ENCODE measurements at places on chromosomes 12 and 14. TPM values are rescaled to one million over a fixed set of nuclear protein-coding genes. Genes with fewer than 3 reads are reported as not detected.

DNA sequence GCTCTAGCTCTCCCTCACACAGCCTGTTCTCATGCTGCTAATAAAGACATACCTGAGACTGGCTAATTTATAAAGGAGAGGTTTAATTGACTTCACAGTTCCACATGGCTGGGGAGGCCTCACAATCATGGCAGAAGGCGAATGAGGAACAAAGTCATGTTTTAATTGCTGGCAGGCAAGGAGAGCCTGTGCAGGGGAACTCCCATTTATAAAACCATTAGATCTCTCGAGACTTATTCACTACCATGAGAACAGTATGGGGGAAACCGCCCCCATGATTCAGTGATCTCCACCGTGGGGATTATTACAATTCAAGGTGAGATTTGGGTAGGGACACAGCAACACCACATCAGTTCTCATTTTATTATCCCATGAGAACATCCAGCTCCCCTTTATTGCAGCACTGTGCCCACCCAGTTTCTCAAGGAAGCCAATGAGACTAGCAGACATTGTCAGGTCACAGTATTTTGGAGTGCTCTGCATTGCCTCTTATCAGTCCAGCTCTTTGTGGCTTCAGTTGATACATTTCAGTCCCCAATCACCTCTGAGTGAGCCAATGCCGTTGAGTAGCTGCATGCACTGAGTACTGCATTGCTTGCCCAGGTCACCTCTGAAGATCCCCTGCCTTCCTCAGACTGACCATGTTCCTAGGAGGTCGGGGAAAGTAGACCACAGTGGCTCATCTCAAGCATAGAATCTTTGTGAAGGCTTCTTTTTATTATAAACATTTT, 131.2 kb downstream of the CRADD start:
- DNase-seq, result no peak
- H3K4me3 ChIP-seq, result no peak overlapping the region
- H3K27me3 ChIP-seq, result no peaks in the 10 kb centered on the region
- no peaks in the 10 kb centered on the region for H3K36me3 ChIP-seq

Gene KRT5
- 9,970 TPM for total RNA-seq

DNA sequence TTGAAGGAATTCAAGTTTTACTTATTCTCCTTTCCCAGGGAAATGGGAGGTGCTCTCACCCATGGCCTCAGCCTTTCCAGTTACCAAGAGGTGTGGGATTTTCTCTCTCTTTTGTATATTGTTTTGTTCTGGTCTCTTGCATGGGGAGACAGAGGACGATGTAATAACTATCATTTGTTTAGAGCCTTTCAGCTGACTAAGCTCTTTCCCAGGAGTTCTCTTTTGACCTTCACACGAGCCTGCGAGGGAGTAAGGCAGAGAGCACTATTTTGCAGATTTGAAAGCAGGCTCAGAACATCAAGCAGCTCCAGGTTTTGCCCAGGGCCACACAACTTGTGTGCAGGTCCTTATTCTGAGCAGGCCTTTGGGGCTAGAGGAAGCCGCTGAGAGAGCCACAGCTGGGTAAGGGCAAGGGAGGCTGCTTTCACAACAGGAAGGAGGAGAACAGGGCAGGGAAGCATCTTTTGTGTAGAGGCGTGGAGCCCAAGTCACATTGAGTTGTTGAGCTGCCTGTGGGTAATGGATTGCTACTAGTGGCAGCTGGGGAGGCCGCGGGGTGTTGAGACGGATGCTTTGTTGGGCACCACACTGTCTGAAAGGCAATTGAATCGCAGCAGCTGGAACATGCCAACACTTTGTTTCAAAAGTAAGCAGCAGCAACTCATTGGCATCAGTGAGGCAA, 116.2 kb downstream of the PRMT8 start:
- H3K27ac ChIP-seq, result no peak overlapping the region
- H3K27me3 ChIP-seq, result no peaks in the 10 kb centered on the region
- no peak for DNase-seq
- no peaks in the 10 kb centered on the region for H3K36me3 ChIP-seq
- peaks cover 8% of the 10 kb centered on the region for H3K4me1 ChIP-seq

Gene CCDC177
- total RNA-seq, result not detected

GRCh38 chr14:22630486-22630885, 13.7 kb downstream of the OR6J1 start:
- no peak overlapping the region for H3K4me3 ChIP-seq
- H3K36me3 ChIP-seq, result no peaks in the 10 kb centered on the region
- no peaks in the 10 kb centered on the region for H3K4me1 ChIP-seq
- no peak for DNase-seq

Gene NRIP2
- 1.6 TPM for total RNA-seq

DNA sequence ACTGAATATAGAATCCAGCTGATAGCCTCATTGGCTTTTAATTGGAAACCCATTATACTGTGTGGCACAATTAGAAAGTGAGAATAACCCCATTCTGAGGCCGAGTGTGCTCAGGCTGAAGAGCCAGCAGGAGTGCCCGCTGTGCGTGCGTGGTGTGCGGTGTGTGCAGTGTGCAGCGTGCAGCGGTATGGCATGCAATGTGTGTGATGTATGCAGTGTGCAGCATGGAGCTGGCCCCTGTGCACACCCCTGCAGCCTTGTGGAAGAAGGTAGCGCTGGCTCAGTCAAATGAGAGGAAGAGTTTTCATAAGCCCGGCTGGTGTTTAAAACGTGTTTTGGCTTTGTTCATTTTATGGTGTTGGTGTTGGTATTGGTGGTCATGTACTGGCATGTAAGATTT, 22.9 kb downstream of the CKB start:
- no peaks in the 10 kb centered on the region for H3K27me3 ChIP-seq
- H3K4me1 ChIP-seq, result peaks cover 23% of the 10 kb centered on the region

Gene AICDA
- total RNA-seq, result not detected

DNA sequence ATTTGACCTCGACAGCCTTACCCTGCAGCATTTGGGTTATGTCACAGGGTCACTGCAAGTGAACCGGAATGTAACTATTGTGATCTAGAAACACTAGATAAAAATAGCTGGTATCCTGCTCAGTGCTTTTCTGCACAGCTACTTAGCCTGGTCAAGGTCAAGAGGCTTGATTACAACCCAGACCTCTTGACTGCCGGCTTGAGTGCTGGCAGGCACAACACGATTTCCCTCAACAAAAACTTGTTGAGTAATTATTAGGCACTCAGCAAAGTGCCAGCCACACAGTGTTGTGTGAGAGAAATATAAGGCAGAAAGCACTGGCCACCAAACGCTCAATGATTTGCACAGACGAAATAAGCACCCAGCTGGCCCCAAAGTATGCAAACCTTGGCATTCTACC, 156.7 kb downstream of the NUAK1 start:
- H3K27ac ChIP-seq, result no peak overlapping the region
- H3K4me1 ChIP-seq, result no peaks in the 10 kb centered on the region
- H3K27me3 ChIP-seq, result no peaks in the 10 kb centered on the region
- no peaks in the 10 kb centered on the region for H3K36me3 ChIP-seq

GRCh38 chr12:50555471-50555885, 50.7 kb downstream of the DIP2B start:
- no peaks in the 10 kb centered on the region for H3K27me3 ChIP-seq
- no peak overlapping the region for H3K27ac ChIP-seq
- no peak overlapping the region for H3K4me3 ChIP-seq
- no peak for DNase-seq
- peaks cover 3% of the 10 kb centered on the region for H3K4me1 ChIP-seq
- no peaks in the 10 kb centered on the region for H3K36me3 ChIP-seq

DNA sequence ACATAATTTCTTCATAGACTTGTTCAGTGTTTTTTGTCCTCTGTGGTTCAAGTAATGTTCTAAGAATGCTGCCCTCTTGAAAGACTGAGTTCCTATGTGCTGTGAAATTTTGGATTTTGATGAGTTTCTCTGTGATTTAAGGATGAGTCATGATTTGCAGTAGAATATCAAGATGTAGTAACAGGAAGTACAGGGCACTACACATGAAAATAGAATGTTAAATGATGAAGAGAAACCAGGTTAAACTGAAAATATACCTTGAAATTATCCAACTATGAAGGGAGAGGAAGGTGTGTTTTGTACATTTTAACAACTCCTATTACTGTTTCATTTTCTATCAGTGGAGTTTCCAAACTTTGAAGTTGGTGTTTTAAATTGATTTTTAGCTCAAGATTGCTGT, 4.8 kb downstream of the ELK3 start:
- H3K36me3 ChIP-seq, result no peaks in the 10 kb centered on the region
- peak overlapping the region; percentile 91 for H3K27ac ChIP-seq
- H3K4me3 ChIP-seq, result no peak overlapping the region

Gene SPTB
- total RNA-seq, result 0.13 TPM

DNA sequence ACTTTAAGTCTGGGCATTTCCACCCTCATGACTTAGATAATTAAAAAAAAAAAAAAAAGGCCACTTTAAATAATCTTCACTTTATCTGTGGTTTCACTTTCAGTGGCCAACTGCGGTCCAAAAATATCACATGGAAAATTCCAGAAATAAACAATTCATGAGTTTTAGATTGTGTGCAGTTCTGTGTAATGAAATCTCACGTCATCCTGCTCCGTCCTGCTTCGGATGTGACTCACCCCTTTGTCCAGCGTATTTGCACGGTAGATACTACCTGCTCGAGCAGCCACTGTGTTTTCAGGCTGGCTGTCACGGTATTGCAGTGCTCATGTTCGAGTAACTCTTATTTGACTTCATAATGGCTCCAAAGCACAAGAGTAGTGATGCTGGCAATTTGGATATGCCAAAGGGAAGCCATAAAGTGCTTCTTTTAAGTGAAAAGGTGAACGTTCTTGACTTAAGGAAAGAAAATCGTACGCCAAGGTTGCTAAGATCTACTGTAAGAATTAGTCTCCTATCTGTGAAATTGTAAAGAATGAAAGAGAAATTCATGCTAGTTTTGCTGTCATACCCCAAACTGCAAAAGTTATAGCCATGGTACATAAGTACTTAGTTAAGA, 2.4 kb downstream of the E2F7 start:
- no peaks in the 10 kb centered on the region for H3K27me3 ChIP-seq
- DNase-seq, result no peak
- peaks cover 8% of the 10 kb centered on the region for H3K4me1 ChIP-seq
- peak overlapping the region; percentile 9 for H3K4me3 ChIP-seq

GRCh38 chr14:35268946-35269345, 23.2 kb upstream of the PSMA6 start:
- H3K4me1 ChIP-seq, result no peaks in the 10 kb centered on the region
- no peak overlapping the region for H3K27ac ChIP-seq
- no peak overlapping the region for H3K4me3 ChIP-seq
- H3K36me3 ChIP-seq, result peaks cover 77% of the 10 kb centered on the region
- no peak for DNase-seq

- H3K36me3 ChIP-seq, result no peaks in the 10 kb centered on the region
- no peak overlapping the region for H3K4me3 ChIP-seq
- no peaks in the 10 kb centered on the region for H3K27me3 ChIP-seq
Observed at GRCh38 chr12:108853981-108854446, 3.4 kb downstream of the SSH1 start.

- no peaks in the 10 kb centered on the region for H3K4me1 ChIP-seq
- no peak overlapping the region for H3K27ac ChIP-seq
Observed at GRCh38 chr12:63069860-63070617, 81.0 kb downstream of the AVPR1A start.

DNA sequence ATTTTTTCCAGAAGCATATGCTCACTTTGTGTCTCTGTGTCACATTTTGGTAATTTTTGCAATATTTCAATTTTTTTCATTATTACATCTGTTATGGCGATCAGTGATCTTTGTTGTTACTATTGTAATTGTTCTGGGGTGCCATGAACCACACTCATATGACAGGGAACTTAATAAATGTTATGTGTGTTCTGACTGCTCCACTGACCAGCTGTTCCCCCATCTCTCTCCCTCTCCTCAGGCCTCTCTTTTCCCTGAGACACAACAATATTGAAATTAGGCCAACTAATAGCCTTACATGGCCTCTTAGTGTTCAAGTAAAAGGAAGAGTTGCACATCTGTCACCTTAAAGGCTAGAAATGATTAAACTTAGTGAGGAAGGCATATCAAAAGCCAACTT, 46.0 kb downstream of the SCN8A start:
- no peak for DNase-seq
- H3K27me3 ChIP-seq, result no peaks in the 10 kb centered on the region
- H3K4me1 ChIP-seq, result no peaks in the 10 kb centered on the region

Gene CAPZA3
- total RNA-seq, result not detected

DNA sequence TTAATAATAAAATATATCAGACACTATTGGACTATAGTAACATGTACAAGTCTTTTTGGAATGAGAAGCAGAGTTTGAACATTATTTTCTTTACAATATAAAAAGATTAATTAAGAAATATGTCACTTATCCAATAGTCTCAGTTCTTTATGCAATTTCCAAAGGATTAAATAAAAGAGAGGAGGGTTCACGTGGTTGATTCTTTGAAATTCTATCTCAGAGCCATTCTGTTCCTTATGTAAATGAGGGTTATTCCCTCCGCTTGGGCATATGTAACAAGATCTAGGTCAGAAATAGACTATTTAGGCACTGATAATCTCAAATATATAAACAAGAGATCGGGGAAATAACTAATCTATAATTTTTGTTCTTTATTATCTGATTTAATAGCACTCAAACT, 2.1 kb upstream of the TUBA1A start:
- no peak for DNase-seq
- no peak overlapping the region for H3K4me3 ChIP-seq
- H3K27ac ChIP-seq, result no peak overlapping the region
- H3K36me3 ChIP-seq, result no peaks in the 10 kb centered on the region
- H3K27me3 ChIP-seq, result no peaks in the 10 kb centered on the region

Gene REP15
- total RNA-seq, result 0.30 TPM

Gene LRFN5
- total RNA-seq, result 0.67 TPM

DNA sequence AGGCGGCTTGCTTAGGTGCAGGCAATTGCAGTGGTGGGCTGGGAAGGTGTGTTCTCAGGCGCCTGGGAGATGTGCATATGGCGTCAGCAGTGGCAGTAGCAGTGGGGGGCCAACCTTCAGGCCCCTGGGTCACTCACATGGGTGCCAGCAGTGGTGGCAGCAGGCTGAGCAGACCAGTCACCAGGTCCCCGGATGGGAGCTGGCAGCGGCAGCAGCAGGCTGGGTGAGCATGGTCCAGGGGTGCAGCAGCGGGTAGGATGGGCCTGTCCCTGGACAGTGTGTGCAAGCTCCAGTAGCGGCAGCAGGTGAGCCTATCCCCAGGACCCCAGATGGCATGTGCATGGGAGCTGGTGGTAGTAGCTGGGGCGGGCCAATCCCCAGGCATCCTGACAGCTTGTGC, 108.5 kb upstream of the TMEM260 start:
- H3K4me3 ChIP-seq, result no peak overlapping the region
- H3K27me3 ChIP-seq, result no peaks in the 10 kb centered on the region
- no peaks in the 10 kb centered on the region for H3K4me1 ChIP-seq
- no peaks in the 10 kb centered on the region for H3K36me3 ChIP-seq

DNA sequence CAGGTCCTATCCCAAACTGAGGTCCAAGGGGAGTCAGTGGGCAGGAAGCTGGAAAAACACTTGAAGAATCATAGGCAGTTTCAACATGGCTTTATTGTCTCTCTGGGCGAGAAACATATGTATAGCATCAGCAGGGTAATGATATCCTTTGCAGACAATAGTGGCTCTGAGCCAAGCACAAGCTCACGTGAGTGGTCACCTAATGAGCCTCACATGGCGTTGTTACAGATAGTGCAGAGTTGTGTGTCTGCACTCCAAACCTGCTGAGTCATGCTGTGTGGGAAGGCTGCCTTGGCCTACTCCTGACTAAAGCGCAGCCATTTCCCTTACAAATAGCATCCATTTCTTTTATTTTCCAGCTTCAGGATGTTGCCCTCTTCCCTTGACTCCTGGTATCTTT, 105.2 kb upstream of the SYT1 start:
- no peaks in the 10 kb centered on the region for H3K36me3 ChIP-seq
- H3K27ac ChIP-seq, result no peak overlapping the region
- DNase-seq, result no peak
- no peak overlapping the region for H3K4me3 ChIP-seq
- H3K27me3 ChIP-seq, result no peaks in the 10 kb centered on the region
- no peaks in the 10 kb centered on the region for H3K4me1 ChIP-seq

Gene ACOT6
- total RNA-seq, result not detected

Measured in esophagus squamous epithelium (tissue), 5 donors.